ENCODE measurements at places on chromosomes 4 and X.
A peak's percentile ranks its signal among the peaks of the same experiment; 100 is the strongest.

DNA sequence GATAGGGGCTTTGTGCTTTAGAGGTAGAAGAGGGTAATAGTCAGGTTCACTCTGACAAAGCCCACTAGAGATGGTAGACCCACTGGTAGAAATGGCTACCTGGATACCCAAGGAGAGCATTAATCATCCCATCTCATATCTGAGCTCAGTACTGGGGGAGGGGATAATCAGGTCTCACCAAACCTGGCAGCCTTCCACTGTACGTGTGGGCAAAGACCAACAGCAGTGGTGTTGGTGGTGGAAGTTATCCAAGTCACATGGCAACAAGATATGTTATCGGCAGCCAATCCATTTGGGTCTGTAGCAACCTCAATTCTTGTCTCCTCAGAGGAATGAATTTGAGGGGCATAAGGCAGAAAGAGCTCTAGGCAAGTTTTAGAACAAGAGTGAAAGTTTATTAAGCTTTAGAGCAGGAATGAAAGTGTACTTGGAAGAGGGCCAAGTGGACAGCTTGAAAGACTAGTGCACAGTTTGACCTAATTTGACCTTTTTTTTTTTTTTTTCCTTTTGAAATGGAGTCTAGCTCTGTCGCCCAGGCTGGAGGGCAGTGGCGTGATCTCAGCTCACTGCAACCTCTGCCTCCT is 67.0 kb upstream of the CXCL13 start:
- DNase-seq, result peak; percentile 6

GRCh38 chr4:38082424-38083385 is 122.5 kb downstream of the PTTG2 start:
- DNase-seq, result no peak

DNA sequence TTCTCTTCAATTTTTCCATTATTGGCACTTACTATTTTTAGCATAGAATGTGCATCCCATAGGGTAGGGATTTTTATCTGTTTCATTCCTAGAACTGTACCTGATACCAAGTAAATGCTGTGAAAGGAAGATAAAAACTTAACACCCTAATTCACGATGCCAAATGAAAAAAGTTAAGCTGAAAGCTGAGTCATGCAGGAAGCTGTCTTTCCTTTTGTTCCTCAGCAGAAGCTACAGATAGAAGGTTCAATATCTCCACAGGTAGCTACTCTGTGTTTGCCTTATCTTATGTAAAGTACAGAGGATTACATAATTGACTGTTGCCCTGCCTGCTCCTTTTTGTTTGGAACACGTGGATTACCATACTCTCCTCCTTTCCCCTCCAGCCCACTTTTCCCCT is 77.0 kb downstream of the LRP2BP start:
- DNase-seq, result peak; percentile 66

- DNase-seq, result no peak
Observed at GRCh38 chr4:6390356-6390755, 82.1 kb downstream of the PPP2R2C start.

DNA sequence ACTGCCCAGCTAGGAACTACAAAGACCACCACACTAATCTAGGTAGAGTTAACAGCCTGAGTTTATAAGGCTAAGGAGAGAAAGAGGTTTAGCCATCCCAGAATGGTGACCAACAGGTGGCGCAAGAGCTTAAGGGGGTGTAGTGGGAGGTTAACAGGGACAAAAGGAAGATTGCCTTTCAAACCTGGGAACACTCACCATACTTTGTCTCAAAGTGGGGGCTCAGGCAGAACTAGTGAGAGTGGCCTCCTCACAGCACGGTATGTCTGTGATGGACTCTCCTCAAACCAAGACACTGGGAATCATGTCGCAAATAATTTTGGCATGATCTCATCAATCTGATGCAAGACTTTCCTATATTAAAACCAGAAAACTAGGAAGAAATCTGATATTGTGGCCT is 23.4 kb downstream of the CCNI start:
- DNase-seq, result peak; percentile 54

DNA sequence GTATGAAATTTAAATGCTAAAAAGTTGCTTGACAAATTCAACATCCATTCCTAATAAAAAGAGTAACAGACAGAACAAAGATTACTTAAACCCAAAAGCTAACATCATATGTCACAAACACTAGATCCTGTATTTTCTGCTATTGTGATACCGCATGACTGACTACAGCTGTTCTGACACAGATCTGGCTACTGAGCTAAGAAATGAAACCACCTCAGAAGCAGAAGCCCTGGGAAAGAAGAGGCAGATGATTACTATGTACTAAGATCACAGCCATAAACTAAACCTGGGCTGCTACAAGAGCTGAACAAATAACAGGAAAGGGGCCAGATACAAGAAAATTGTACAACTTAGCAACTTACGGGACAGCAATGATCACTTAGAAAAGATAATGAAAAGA is 9.4 kb downstream of the LETM1 start:
- DNase-seq, result no peak

DNA sequence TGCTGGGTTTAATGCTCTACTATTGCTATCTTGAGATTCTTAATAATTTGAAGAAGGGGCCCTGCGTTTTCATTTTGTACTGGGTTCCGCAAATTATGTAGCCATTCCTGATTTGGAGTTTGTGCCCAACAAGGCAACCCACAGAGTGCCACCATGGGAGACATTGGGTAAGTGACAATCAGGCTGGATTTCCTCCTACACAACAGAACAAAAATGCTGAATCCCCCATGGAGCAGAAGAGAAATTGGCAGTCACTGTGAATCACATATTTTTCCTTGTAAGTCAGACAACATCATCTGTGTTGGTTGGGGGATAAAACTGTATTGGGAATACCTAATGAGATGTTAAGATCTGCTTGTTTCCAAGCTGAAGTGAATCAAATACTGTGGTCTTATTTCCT is 80.9 kb downstream of the CNGA2 start:
- DNase-seq, result no peak

- DNase-seq, result no peak
Observed at GRCh38 chr4:6749340-6750171, 33.0 kb upstream of the KIAA0232 start.

DNA sequence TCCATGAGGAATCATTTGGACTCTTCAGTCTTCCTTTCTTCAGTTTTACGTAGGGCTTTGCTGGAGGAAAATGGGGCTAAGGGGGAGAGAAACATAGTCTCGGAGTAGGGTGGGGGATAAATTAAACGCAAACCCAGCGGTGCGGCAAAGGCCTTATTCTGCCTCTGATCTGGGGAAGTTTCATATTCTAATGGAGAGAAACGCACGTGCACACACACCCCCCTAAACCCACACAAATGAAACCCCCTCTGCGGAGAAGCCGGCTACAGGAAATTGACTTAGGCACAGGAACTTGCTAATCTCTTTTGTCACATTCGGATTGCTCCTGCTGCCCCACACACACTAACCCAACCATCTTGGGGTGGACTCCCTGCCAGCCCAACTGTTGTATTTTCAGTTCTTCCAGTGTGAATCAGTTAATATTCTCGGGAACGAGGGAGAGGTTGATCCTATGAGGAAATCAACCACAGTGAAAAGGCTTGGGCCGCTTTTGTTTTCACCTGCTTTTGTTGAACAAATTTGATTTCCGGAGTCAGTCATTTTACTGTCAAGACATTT is at the start of gene RHOH:
Gene RHOH, plus strand, starts transcription at position 308 of the 558 bp plus-strand sequence. CDS start 46,356 bp downstream, outside the sequence.
- peak; percentile 88 for DNase-seq

- no peak for DNase-seq
Observed at GRCh38 chr4:84530871-84531270, 31.8 kb upstream of the NKX6-1 start.

DNA sequence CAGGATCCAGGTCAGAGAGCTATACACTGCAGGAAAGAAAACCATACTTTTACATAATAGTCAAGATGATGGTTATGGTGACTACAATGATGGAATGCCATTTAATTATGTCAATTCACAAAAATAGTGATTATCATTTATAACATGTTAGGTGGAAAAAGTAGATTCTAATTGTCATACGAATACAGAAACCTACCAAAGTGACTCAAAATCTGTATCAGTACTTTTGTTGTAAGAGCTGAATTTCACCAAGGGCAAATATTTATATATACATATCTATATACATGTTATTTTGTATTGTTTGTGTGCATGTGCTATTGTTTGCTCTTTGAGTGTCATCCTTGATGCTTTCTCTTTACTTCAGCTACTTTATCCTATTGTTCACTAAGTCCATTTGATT is 485.4 kb downstream of the INPP4B start:
- no peak for DNase-seq

DNA sequence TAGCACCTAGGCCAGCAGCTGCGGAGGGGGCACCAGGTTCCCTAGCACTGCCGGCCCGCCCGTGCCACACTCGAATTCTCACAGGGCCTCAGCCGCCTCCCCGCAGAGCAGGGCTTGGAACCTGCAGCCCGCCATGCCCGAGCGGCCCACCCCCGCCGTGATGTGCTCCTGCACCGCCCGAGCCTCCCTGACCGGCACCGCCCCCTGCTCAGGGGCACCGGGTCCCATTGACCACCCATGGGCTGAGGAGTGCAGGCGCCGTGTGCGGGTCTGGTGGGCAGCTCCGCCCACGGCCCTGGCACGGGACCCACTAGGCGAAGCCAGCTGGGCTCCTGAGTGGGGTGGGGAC is 35.4 kb upstream of the ENPP6 start:
- no peak for DNase-seq

DNA sequence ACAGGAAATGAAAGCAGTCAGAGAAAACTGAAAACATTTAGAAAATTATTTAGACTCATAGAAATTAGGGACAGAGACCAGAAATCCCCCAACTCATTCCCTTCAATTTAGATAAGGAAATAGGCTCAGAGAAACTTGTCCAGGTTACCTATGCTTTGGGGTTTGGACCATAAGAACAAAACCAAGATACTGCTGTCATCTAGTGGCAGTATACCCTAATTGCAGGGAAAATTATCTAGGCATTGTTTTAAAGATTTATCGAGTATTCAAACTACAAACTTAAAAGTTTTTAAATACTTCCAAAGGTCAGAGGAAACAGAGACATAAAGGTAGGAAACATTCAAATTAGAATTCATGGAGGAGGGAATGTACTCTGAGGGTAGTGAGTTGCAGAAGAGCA is 67.0 kb upstream of the KLHL13 start:
- DNase-seq, result no peak

DNA sequence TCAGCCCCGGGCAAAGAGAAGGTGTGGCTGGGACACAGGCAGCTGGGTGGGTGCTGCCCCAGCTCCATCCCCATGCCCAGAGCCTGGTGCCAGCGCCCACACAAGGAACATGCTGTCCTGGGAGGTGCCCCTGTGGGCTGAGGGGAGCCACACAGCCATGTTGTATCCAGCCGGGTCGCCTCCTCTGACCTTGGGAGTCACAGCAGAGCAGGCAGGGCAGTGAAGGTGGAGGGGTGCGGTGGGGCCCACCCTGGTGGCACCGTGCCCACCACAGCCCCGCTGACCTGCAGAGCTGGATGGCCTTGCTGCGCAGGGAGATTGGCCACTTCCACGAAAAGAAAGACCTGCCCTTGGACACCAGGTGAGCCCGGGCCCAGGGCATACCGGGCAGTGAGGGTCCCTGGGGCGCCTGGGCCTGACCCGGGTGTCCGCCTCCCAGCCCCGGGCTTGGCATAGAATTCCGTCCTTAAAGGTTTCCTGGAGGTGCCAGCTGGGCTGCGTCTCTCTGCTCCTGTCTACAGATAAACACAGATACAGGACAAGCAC is 18.7 kb upstream of the ADD1 start:
- no peak for DNase-seq

DNA sequence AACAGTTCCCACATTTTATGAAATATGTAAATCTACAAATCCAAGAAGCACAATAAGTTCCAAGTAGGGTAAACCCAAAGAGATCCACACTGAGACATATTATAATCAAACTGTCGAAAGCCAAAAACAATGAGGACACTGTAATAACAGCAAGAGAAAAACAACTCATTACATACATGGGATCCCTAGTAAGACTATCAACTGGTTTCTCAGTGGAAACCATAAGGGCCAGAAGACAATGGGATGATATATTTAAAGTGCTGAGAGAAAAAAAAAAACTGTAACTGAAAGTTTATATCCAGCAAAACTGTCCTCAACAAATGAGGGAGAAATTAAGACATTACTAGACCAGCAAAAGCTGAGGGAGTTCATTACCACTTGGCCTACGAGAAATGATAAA is 34.7 kb downstream of the GLRA2 start:
- no peak for DNase-seq

DNA sequence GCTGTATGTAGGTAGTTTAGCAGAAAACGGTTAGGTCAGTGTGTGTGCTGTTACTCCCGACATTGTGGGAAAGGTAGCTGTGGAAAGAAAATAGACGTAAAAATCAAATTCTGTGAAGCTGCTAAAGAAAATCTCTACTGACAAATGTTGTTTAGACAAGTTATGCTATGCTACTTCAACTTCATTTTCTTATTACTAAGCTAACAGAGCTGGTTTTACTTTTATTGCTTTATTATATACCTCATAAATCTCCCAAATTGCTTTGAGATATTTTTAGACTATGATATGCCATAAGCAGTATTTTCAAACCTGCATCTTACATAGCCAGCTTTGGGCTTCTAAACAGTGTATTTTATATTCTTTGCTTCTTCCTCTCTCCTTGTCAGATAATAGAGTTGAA is 108.2 kb upstream of the PACRGL start:
- no peak for DNase-seq

DNA sequence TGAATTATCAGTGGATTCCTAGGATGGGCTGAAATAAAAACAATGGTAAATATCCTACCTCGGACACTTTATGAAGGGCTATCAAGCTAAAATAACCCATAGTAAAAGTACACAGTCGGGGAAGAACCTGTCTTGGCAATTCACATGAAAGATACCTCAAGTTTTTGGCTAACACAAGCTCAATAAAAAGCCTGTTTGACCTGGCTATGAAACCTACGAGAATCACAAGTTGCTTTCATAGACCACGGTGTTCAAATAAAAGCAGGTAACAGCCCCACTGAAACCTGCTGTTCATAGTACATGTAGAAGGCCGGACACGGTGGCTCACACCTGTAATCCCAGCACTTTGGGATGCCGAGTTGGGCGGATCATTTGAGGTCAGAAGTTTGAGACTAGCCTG is 12.3 kb downstream of the RLIM start:
- DNase-seq, result no peak

GRCh38 chr4:165810726-165811125 is 62.3 kb upstream of the TLL1 start:
- no peak for DNase-seq

GRCh38 chr4:3283916-3284315 is 8.9 kb upstream of the RGS12 start:
- DNase-seq, result no peak

- no peak for DNase-seq
Observed at GRCh38 chrX:30612250-30612655, 34.7 kb upstream of the TASL start.

DNA sequence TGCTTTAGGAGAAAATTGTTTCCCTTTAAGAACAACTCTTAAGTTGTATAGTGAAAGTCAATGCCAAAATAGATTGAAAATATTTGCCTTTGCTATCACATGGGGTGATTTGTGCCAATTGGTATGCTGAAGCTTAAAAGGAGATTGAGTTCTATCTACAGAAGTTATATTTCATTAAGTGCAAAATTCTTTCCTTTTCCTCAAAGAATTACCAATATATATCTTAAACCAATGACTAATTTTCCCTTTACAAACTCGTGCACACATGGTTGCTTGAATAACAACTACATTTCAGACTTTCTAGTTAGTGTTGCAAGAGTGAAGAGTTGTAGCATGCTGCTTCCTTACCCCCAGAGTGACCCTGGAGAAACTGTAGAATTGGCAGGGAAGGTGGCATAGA is 990.0 kb upstream of the PABPC4L start:
- DNase-seq, result no peak

All from activated CD4-positive, alpha-beta T cell treated with anti-CD3 and anti-CD28 coated beads, Interleukin-10, Interleukin-2, amounts not matched to agents 100 ng/mL and 50 ng/mL, durations not matched to agents 16 hours and 8 hours (primary cell).